Fibroblast of pulmonary artery (primary cell): ENCODE measurements at places on chromosomes 12 and 14.
A peak's percentile ranks its signal among the peaks of the same experiment; 100 is the strongest.

- DNase-seq: no peak
Observed at GRCh38 chr12:75041472-75041871, 168.2 kb downstream of the KCNC2 start.

DNA sequence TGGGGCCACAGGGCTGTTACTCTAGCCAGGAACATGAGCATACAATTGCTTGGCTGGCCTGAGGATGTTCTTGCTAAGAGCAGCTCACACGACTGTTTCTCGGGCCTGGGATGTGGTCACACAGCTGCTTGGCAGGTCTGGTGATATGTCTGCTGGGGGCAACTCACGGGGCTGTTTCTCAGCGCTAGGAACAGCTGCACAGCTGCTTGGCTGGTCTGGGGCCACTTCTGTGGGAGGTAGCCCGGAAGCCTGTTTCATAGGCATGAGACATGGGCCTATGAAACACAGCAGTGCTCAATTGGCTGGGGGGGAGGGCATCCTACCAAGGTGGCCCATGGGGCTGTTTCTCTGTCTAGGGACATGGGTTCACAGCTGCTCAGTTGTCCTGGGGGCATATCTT lies 73.4 kb upstream of the DDHD1 start:
- peak; percentile 69 for DNase-seq

GRCh38 chr14:71117839-71118743 lies 210.8 kb downstream of the PCNX1 start:
- DNase-seq: peak; percentile 66

DNA sequence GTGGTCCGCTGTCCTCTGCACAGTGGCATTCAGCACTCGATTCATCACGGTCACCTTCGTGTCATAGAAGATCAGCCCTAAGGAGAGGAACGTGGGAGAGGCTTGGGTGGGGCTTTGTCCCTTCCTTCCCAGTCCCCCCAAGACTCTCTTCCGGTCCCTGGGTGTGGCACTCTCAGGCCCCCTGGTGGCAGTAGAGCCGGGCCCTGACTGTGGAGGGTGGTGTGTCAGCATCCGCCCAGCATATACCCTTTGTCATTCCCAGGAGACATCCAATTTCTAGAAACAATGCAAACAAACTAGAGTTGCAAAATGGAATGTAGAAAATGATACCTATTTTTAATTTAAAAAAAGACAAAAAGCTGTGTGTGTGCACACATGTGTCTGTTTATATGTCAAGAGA lies 45.0 kb downstream of the TRAFD1 start:
- peak; percentile 12 for DNase-seq

GRCh38 chr12:114679452-114679875 lies 4.5 kb downstream of the TBX3 start:
- DNase-seq: no peak
